ENCODE measurements at places on chromosomes 11 and 22.

GRCh38 chr22:44581096-44581435, 83.0 kb upstream of the RTL6 start:
- no peak for DNase-seq

DNA sequence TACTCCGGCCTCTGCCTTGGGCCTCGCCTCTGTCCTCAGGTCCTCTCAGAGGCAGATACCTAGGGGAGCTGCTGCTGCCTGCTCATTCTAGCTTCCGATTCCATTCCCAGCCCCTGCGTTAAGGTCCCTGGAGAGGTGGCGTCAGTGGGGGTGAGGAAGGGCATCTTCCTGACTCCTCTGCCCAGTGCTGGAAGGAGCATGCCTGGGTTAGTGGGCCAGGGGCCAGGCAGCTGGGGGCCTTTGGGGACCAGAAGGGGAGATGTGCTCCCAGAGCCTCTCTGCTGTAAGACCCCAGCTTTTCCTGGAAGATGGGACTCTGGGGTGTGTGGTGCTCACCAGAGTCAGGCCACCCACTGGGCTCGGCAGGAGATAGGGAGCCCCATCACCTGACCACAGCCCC, 3.6 kb upstream of the MYO7A start:
- no peak for DNase-seq

DNA sequence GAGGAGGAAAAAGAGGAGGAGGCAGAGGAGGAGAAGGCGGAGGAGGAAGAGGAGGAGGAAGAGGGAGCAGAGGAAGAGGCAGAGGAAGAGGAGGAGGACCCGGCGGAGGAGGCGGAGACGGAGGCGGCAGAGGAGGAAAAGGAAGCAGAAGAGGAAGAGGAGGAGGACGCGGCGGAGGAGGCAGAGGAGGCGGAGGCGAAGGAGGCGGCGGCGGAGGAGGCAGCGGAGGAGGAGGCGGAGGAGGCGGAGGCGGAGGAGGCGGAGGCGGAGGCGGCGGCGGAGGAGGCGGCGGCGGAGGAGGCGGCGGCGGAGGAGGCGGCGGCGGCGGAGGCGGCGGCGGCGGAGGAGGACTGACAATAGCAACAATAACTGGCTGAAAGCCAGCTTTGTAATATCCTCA, 616.6 kb downstream of the TBC1D22A start:
- no peak for DNase-seq

DNA sequence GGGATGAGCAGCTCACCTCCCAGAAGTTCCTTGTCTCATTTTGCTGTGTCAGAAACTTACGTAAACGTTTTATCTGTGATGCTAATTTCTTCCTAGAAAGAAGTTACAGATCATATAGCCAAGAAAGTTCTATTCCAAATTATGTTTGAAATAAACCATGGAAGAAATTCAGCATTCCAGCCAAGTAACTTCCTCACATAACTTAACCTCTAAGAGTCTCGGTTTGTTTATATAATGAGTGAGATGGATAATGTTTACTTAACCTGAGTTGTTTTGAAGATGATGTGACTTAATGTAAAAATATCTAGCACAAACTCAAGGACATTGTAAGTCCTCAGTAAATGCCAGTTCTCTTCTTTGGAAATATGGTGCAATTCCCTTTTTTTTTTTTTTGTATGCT, 8.9 kb upstream of the MUC15 start:
- DNase-seq, result no peak

- DNase-seq, result no peak
Observed at GRCh38 chr22:48823941-48824340, 1003.7 kb downstream of the BRD1 start.

- DNase-seq, result no peak
Observed at GRCh38 chr22:44566911-44567310, 68.9 kb upstream of the RTL6 start.

DNA sequence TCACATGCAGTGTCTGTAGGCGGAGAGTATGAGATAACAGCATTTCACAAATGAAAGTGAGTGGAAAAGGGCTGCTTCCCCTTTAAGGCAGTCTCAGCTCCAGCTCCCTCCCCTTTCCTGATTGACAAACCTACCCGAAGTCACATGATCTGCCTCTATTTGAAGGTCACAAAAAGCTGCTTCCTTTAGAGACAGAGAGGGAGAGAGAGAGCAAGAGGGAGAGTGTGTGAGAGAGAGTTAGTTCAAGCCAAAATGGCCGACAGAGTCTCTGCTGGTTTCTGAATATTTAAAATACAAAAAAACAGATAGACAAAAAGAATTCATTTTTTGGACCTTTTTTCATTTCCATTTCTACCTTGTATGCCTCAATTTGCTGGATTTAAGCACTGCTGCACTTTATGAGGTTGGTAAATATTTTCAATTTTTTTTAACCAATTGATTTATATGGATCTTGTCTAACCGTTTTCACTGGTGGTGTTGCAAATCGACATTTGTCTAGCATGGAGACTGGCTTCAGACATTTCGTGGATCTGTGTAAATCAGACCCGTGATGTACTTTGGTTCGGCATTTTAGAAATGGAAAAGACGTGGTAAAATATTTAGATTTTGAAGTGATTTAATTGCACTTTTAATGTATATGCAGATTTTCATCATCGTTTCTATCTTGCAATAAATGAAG, at the start of gene TNRC6B:
TNRC6B (plus strand) TSS at position 188 of the 679 bp plus-strand sequence; CDS start at position 399, 211 bp downstream.
- peak; percentile 50 for DNase-seq

GRCh38 chr11:95338430-95338991, 107.5 kb upstream of the SESN3 start:
- no peak for DNase-seq

DNA sequence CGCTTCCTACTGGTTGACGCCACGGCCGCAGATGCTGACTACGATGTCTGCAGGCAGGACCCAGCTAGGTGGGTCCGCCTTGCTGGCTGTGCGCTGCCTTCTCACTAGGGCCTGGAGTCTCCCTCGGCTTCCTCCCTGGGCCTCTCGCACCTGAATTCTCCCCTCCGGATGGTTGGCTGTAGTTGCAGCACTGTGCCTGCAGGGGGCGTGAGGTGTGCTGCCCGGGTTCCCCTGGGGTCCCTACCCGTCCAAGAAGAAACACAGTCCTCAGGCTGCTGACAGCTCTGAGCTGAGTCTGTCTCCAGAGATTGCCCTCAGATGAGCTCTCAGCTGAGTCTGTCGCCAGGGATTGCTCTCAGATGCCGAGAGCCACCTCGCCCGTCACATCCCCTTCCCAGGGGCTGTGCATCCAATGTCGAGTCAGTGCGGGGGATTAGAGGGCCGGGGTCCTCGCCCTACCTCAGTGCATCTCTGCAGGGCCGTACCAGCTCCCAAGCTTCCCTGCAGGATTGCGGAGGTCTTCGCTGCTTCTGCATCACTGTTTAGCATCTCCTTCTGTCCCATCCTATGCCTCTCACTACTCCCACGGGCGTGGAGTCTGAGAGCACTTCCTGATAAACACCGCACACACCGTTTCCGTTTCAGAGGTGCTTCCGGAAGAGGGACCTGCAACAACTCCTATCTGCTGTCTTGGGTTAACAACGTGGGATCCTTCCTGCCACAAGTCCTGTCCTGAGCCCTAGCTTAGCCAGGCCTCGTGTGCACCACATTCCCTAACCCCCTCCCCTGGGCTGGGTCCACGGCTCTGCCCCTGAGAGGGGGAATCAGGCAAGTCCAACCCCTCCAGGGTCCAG, 196.9 kb downstream of the CSNK2A3 start:
- DNase-seq, result no peak

- no peak for DNase-seq
Observed at GRCh38 chr11:133793271-133794035, 51.9 kb downstream of the SPATA19 start.

DNA sequence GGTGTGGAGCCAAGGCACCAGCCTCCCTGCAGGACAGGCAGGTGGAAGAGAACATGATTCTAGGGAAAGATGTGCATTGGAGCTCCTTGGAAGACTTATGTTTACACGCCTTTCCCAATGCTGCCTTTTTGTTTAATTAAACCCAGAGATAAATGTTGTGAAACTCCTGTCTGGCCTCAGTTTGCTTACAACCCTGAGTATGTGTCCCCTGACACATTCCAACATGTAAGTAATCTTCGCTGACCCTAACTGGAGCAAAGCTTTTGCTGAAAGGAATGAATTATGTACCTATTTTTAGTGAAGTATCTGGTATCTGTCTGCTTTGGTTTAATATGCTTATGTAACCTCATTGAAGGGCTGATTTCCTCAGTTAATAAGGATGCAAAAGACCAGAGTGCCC, 56.7 kb downstream of the APIP start:
- no peak for DNase-seq

GRCh38 chr22:20648306-20648903, 125.5 kb upstream of the SERPIND1 start:
- DNase-seq, result no peak

DNA sequence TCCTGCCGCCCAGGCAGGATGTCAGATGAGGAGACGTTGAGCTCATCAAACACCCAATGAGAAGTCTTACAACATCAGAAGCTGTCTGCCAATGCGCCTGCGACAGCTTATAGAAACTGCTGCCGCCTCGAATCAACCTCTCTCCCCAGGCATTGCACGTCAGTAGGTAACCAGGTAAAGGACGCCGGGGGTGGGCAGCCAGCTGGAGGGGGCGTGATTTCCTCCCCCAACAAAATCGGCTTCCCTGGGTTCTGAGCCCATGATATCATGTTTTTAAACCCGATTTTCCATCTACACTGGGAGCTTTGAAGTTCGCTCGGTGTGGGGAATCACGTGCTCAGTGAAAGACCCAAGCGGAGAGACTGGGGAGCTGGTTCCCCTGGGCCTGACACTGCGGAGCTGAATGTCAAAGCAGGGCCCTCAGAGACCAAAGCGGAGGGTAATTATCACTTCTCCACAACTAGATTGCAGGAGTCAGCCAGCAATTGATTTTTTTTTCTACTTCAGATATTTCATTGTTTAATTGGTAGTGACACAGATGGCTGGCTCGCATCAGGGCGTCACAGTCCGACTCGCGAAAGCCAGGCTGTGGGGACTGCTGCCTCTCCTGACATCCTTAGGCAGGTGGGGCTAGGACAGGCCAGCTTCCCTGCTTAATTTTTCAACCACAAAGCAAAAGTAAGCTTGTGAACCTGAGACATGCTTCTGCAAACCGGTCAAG, 15.4 kb downstream of the FAM83F start:
- DNase-seq, result no peak

GRCh38 chr22:23583153-23583552, 3.1 kb upstream of the IGLL1 start:
- no peak for DNase-seq

DNA sequence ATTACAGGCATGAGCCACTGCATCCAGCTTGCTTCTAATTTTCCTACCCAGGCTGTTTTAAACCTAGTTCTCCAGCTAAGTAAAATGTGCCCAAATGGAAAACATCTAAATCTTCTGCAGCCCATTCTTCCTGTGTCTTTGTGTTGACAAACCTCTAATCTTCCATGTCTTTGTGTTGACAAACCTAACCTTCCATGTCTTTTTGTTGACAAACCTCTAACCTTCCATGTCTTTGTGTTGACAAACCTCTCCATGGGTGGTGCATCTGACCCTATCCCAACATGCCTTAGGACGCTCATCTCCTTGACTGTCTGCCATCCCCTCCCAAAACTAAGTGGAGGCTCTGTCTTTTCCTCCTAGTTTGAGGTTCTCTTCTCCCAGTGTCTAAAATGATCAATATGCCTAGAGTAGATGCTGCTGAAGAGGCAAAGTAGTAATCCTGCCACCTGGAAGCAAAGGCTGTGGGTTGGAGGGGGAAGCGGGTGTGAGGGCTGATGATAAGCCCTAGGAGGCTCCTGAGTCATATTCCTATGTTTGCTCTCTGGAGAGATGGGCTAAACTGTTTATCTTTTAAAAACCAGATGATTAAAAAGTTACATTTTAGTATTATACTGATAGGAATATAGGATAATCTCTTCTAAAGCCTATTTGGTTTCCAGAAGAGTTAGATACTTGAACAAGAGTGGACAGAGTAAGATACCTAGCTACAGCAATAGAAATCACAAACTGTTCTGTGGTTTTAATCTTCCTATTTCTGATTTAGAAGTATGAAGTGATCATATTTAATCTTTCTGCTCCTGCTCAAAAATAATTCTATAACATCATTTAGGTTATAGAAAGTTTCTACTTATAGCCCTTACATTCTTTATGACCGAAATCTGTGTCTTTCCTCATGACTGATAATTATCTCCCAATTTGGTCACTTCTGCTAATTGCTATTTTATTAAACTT, 7.9 kb downstream of the FEN1 start:
- no peak for DNase-seq

DNA sequence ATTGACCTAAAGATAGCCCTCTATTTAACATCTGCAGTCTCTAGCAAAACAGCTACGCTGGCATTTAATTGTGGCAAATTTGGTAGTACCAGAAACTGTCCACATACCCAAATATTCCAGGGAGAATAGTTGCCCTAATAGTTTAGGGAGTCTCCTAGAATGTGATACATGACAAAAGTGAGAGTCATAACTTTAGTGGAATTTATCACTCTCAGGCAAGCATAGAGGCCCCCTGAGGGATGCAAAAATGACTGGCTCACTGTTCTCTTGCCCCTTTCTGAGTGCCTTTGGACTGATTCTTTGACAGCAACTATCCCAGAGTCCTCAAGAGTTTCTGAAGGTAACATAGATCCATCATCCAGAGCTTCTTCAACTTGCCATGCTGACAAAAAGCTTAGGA, 2.3 kb upstream of the OR51B4 start:
- no peak for DNase-seq

GRCh38 chr22:46457502-46458488, 79.6 kb downstream of the CELSR1 start:
- DNase-seq, result no peak

GRCh38 chr11:2687782-2688191, 12.0 kb downstream of the KCNQ1OT1 start:
- DNase-seq, result no peak

DNA sequence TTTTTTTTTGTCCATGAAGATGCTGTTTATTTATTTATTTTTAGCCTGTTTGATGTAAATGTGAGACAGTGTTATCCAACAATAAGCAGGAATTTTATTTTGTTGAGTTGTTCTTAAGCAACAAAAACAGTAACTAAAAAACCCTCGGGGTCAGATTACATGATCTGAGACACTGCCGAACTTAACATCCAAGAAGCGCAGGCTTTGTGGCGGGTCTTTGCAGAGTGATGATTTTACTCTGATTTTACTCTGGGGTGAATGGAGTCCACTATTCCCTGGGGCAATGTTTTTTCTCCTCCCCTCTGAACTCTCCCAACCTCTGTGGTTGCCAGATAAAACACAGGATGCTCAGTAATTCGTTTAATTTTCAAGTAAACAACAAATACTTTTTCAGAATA, 450.1 kb upstream of the B3GAT1 start:
- DNase-seq, result no peak

- DNase-seq, result no peak
Observed at GRCh38 chr11:64609436-64610047, 18.5 kb downstream of the SLC22A12 start.
